Smooth muscle cell of trachea (primary cell): ENCODE measurements at places on chromosomes 5 and 9. TPM values are rescaled to one million over a fixed set of nuclear protein-coding genes. Genes with fewer than 3 reads are reported as not detected.

Gene THBS4
- total RNA-seq: 0.87 and 11.9 TPM in 2 replicates

Gene NKD2
- 4.6 and 7.1 TPM in 2 replicates for total RNA-seq

Gene TRAF1
- 1.3 and 3.8 TPM in 2 replicates for total RNA-seq

Gene SPARC
- 525 and 1,480 TPM in 2 replicates for total RNA-seq

Gene NEUROG1
- not detected in 2 replicates for total RNA-seq

Gene RORB
- 0.87 and 1.5 TPM in 2 replicates for total RNA-seq

Gene CCL27
- total RNA-seq: 0.15 and 0.17 TPM in 2 replicates

Gene CYLC2
- total RNA-seq: not detected in 2 replicates

Gene EGR1
- 2.8 and 4.5 TPM in 2 replicates for total RNA-seq

Gene EIF4E1B
- total RNA-seq: not detected in 2 replicates

Gene PLCXD3
- under 0.01 and 0.58 TPM in 2 replicates for total RNA-seq

Gene PCDHA13
- total RNA-seq: under 0.01 TPM in 2 replicates
